ENCODE measurements at places on chromosomes 3 and 15.

DNA sequence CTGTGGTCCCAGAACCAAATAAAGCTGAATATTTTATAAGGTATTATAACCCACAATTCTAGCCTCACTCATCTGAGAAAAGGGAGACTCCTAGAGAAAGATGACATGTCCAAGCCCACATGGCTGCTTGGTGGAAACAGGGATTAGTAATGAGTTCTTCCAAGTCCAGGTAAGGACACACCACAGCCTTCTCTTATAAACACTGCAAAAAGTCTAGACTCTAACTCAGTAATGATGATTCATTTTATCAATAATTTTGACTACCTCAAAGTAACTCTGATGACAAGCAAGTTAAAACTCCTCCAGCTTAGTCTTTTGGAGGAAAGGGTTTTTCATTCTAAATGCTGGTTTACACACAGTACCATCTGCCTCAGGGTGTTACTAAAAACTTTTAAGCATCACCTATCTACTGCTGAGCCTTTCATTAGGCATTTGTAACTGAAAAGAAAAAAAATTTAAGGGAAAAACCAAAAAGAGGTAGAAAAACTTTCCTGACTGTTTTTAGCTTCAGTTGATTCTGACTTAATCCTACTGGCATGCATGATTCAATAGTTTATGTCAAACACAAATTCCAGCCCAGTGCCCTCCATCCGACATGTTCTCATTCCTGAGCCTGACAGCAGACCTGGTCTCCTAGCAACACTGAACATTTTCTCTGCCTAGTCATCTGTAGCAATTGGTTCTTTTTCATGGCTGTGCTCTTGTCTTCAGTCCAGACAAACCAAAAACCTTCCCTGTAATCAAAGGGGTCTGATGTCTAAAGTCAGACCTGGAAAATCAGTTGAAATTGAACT, 43.9 kb downstream of the P3H2 start:
- peak; percentile 27 for DNase-seq

DNA sequence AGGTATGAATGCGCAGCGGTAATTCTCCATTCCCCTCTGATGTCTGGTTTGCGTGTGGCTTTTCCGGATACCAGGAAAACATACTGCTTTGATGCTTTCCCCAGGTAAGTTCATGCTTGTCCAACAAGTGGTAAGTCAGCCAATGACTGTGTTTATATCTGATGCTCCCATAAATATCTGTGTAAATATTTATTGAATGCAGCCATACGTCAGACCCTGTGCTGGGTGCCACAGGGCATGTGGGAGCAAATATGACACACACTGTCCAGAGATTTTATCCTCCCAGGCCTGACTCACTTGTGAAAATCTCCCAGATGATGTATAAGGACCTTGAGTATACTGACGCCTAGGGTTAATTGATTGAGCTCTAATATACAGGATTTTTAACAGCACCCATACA, 29.6 kb upstream of the CEMIP start:
- DNase-seq: no peak

DNA sequence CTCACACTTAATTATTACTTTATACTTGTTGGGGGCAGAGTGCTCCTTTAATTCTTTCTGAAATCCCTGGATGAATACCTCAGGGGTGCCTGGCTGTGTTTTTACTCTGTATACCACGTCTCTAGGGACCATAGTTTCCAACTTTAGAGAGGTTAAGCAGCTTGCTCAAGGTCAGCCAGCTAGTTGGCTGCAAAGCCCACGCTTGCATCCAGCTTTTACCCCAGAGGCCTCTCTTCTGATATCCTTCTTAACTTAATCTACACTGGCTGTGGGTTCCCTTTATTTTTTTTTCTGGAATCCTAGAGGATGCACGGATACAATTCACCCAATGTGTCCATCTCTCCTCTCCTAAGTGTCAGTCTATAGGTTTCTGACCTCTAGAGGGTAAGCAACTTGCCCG, 1.4 kb downstream of the PDZRN3 start:
- DNase-seq: no peak

DNA sequence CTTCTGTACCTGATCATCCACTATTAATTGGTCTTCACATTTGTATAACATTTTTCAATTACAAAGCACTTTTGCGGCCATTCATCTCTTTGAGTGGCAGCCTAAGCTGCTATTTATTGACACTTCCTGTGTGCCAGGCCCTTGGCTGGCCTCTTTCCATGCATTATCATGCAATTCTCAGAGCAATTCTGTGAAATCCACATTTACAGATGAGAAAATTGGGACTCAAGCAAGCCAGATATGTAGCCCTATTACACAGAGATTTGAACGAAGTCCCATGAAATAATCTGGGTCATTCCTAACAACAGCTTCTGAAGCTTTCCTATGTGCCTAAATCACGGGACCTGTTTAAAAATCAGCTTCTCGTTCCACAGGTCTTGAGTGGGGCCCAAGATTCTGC, 17.4 kb downstream of the SLC6A1 start:
- no peak for DNase-seq

DNA sequence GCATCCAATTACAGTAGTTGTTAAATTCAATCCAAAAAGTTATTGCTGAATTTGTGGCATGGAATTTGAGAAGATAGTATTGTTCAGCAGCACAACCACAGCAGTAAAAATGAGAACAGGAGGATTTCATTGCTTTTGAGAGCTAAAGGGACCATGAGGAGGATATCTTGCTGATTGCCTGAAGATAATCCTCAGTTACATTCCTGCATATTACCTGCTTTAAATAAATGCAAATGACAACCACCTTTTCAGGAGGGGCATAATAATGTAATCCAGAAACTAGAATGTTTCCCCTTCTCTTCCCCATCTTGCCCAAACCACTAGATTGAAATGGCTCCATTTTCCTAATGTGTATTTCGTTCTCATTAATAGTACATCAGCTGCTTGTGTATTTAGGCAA, 35.2 kb upstream of the SLC2A2 start:
- no peak for DNase-seq

DNA sequence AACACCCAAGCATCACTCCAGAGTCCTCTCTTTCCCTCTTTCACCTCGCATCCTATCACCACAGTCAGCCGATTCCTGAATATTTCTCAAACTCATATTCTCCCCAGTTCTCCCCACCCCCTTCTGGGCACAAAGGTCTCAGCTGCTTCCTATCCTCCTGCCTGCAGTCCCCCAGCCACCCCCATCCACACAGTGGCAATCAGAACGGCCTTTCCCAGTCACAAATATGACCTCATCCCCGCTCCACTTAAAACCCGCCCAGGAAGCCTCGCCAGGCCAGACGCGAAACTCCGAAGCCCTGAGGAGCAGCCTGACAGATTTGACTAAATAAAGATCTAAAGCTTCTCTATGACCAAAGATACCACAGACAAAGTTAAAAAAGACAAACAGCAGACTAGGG, 49.9 kb upstream of the LINGO1 start:
- DNase-seq: no peak

DNA sequence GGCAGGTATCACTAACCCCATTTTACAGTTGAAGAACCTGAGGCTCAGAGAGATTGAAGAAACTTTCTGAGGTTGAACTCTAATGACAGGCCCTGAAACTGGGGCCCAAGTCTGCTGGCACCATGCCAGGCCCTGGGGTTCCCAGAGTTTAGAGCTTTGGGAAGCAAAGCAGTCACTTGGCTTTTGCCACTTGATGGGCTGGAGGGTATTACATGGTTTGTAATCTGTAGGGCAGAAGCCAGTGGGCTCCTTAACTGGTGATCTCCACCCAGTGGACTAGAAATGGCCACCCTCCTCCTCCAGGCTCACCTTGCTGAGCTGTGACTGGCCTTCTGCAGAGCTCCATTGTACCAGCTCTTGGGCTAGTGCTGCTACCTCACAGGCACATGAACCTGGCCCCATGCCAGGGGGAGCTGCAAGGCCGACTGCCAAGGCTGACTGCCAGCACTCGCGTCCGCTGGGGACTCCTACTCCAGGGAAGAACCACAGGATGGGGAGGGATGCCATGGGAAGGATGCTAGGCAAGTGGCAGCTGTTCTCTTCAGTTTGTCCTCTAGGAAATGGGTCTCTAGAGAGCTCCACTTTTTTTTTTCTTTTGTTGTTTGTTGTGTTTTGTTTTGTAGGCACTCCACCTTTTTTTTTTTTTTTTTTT, 104.8 kb downstream of the ETFA start:
- peak; percentile 79 for DNase-seq

DNA sequence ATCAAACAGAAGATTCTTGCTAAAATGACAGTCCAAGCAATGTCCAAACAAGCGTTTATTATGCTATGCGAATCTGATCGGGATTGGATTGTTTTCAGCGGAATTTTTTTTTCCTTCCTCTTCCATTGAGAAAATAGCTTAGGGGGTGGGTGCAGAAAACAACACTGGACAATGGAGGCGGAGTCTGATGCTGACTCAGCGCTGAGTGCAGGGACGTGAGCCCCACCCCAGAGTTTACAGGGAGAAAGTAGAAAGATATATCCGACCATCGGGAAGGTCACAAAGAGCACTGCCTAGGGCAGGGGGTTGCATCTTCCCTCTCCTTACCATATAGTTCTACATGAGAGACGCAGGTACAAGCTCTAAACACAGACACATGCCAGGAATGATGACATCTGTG, 117.0 kb downstream of the FOXP1 start:
- DNase-seq: no peak

DNA sequence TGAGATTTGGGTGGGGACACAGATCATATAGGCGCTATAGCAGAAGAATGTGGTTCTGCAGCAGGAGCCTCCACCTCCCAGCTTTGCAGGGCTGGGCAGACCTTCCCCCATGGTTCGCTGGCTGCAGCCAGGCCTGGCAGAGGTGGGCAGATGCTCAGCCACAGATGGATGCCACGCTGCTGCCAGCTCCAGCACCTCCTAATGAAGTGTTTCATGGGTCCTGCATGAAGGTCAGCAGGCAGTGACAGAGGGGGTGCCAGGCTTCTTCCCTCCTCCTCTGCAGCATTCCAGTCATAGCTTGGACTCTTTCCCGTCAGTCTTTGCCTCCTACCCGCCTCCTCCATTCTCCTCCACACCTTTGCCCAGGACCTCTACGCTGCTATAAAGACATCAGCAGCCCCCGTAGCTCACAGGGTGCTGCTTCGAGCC, 85.9 kb downstream of the SLCO3A1 start:
- DNase-seq: no peak

DNA sequence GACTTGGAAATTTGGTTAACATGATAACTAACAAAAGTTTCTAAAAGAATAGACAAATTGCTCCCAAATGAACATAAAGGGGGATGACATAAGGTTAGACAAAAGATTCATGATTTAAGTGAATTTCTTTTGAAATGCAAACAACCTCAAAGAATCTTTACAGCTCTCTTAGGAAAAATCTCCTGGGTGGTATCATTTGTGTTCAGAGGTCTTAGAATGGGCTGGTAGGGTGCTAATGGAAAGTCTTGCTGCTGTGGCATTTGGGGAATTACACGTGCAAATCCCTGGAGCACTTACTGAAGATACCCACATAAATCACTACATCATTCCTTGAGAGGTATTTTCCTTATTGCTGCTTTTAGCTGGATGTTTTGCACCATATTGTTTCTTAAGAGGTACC, 14.4 kb upstream of the ROBO2 start:
- DNase-seq: no peak

DNA sequence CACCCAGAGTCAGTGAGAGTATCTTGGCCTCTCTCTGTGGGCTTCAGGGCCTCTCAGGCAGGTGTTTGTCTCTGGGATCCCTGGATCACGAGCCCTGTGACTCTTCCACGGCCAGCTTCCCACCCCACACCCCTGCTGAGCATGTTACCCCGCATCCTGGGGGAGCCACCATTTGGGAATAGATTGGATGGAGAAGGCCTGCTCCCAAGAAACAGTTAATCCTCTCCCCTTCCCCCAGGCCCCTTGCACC, 15.5 kb upstream of the SRP14 start:
- DNase-seq: no peak

DNA sequence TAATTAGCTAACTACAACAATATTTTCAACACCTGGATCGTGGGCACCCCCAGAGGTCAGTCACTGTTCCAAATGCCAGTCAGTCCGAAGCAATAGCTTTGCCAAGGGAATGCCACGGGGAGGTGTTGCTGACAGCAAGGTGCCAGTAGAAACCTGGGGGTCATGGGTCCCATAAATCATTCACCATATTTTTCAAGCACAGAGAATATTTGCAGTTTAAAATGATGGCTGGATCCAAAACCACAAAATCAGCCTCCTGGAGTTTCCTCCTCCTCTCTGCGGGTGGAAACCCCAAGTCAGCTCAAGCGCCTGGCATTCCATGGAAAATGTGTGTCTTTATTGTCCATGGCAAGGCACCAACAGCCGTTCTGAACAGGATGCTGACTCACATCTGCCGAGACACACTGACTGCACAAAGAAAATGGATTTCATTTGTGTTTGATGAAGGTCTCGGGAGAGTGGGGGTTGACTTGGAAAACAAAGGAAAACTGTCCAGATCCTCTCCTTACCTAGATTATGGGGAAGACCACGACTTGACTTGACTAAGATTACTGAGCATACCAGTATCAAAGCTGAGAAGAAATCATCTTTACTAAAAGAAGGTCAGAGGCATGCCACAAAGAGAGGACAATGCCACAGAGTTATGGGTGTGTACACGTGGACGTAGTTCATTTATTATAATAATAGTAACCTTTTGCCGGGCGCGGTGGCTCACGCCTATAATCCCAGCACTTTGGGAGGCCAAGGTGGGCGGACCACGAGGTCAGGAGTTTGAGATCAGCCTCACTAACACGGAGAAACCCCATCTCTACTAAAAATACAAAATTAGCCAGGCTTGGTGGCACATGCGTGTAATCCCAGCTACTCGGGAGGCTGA, 26.4 kb downstream of the ANXA2 start:
- peak; percentile 69 for DNase-seq

DNA sequence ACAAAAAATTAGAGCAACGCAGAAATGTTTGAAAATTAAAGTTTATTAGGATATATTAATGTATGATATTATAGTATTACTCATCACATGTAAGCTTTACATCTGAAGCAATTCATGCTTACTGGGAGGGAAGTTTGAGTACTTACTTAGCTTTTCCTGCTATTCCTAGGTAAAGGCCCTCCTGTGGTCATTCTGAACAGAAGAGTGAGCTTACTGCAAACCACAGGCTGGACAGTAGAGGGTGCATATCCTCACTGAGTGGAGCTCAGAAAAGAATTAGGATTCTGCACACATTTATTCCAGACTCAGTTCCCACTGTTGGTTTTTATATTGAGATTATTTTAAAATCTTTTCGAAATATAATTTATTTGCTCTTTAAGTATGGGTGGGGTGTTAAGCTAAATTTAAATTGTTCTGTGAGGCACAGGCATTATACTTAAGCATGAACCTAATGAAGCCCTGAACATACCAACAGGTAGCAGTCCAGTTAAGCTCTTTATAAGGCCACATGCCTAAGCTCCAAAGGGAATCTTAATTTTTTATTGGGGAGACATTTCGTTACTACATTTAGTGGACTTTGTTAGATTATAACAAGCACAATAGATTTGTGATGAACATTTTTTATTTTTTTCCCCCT, 10.2 kb downstream of the MRPS22 start:
- DNase-seq: no peak

GRCh38 chr3:162525066-162525742, 1028.6 kb downstream of the OTOL1 start:
- no peak for DNase-seq

GRCh38 chr15:81548365-81549130, 174.5 kb upstream of the TMC3 start:
- no peak for DNase-seq

All from ascending aorta (tissue), 2 donors.